Activated CD4-positive, alpha-beta T cell treated with anti-CD3 and anti-CD28 coated beads, Interleukin-2, amount 10 ng/mL, durations not matched to agents 24 days and 14 days (primary cell): ENCODE measurements at places on chromosomes 4 and X. TPM values are rescaled to one million over a fixed set of nuclear protein-coding genes. Genes with fewer than 3 reads are reported as not detected.

Gene TMEM35A
- not detected in 2 replicates for total RNA-seq

Gene ZNF732
- total RNA-seq = not detected in 2 replicates

Gene BMPR1B
- not detected in 2 replicates for total RNA-seq

Gene TEX13D
- not detected in 2 replicates for total RNA-seq

Gene GUCY2F
- total RNA-seq = not detected in 2 replicates

Gene AMTN
- total RNA-seq = not detected in 2 replicates

Gene SPIN2B
- 8.7 and 9.5 TPM in 2 replicates for total RNA-seq

Gene SOWAHD
- 0.35 and 0.45 TPM in 2 replicates for total RNA-seq

Gene RASL11B
- total RNA-seq = 2.0 and 2.2 TPM in 2 replicates

DNA sequence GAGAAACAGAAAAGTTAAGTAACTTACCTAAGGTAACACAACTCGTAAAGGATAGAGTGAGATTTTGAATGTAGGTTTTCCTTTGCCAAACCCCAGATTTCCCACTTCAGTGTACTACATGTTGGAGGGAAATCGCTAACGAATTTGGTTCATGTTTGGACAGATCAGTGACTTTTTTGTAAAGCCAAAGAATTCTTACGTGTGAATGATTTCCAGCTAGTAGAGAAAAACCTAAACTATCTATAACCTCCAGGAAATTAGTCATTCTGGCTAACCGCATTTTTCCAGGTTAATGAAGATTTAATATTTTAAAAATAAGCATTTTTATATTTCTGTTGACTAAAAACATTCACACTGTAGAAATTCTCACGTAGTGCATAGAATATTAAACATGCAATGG is 7.2 kb downstream of the TENM3 start:
- no peak for DNase-seq

- DNase-seq = no peak
These were observed 63.1 kb downstream of the RTL3 start for GRCh38 chrX:78595901-78596502.

GRCh38 chr4:163269166-163269565 is 63.2 kb downstream of the NPY1R start:
- no peak for DNase-seq

DNA sequence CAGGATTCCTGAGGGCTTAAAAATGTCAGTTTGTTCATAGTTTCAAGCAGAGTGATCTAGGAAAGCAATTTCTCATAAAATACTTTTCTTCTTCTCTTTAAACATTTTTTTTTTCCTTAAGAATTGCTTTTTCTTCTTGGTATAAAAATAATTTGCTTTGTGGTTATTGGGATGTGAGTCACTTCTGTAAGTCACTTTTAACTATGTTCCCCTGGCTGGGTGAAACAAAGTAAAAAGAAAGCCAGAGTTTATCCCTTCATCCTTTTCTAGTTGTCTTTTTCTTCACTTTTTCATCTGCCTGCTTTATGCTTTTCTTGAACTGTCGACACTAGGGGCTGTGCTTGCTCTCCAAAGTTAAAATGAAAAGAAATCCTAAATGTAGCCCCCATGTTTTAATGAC is 33.5 kb downstream of the ARSJ start:
- DNase-seq = no peak

- DNase-seq = peak; percentile 91
These were observed 21.4 kb upstream of the AFAP1 start for GRCh38 chr4:7960790-7961655.

GRCh38 chrX:30779453-30780030 is 109.5 kb downstream of the TAB3 start:
- DNase-seq = no peak

- DNase-seq = no peak
These were observed 15.0 kb downstream of the APELA start for GRCh38 chr4:164892018-164892417.

- DNase-seq = peak; percentile 92
These were observed 33.5 kb upstream of the CHRNA9 start for GRCh38 chr4:40301603-40302002.

DNA sequence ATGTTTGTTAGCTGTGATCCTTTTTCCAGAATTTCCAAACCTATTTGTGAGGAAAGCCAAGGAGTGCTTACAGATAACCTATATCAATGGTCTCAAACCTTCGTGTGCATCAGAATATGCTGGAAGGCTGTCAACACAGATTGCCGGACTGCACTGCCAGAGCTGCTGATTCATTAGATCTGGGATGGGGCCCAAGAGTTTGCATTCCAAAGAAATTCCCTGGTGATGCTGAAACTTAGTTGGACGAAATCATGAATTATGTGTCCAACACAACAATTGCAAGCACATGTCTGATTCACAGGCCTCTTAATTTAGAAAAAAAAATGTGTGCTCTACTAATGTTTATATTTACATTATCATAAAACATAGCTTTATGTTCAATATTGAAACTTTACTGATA is 544.0 kb upstream of the AMOT start:
- DNase-seq = no peak

DNA sequence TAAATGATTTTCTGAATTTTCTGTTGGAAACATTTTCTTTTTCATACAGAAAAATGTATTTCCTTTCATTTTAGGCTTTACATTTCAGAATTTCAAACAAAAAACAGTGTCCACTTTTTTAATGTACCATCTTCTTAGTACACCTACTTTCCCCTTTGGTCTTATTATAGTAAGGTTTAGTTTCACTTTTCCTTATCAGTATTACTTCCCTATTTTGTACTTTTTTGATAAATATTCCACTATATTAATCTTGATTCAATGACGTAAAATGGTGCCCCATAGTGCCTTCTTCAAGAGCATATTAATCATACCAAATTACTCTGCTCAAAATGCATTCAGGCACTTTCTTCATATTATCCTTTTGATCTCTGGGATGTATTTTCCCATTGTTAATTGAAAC is 52.5 kb downstream of the BANK1 start:
- DNase-seq = no peak

DNA sequence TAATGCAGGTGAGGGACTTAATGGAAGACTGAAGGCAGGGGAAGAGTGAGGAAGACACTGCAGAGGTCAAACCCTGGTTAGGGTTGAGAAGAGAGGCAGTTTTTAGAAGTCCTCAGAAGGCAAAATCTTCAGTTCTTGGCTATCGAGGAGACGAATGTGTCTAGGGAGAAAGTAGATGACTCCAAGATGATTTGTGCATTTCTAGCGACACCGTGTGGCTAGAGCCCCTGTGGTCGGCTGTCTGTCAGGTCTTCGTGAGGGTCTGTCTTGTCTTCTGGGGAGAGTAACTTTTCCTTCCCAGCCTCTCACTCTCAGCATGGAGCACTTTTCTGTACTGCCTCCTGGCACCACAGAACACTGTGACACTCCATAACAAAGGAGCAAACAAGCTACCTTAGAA is 458.1 kb downstream of the STIM2 start:
- peak; percentile 59 for DNase-seq

GRCh38 chrX:142233400-142233799 is 28.3 kb upstream of the MAGEC2 start:
- no peak for DNase-seq

GRCh38 chr4:188956566-188956965 is 817.3 kb downstream of the TRIML1 start:
- no peak for DNase-seq

- no peak for DNase-seq
These were observed 94.4 kb upstream of the SCML1 start for GRCh38 chrX:17642891-17643290.

DNA sequence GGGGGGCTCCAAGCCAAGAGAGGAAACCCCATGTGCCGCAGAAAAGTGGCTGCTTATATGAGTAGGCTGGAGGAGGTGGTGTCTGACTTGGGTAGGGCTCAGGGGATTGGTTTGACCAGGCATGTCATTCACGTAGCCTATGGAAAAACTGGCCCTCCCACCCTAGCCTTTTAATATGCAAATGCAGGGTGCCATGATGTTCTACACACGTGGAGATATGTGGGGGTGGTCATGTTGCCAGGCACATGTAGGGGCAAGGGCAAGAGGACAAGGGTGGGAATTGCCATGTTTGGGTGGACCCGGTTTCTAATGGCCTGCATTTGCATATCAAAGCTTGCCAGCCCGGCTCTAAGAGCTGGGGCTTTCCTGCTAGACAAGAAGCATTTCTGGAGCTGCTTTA is 86.9 kb upstream of the SHISA3 start:
- no peak for DNase-seq
